ENCODE measurements at places on chromosomes 4 and X.

GRCh38 chrX:45063319-45064095 is 137.2 kb downstream of the DIPK2B start:
- DNase-seq, result no peak

DNA sequence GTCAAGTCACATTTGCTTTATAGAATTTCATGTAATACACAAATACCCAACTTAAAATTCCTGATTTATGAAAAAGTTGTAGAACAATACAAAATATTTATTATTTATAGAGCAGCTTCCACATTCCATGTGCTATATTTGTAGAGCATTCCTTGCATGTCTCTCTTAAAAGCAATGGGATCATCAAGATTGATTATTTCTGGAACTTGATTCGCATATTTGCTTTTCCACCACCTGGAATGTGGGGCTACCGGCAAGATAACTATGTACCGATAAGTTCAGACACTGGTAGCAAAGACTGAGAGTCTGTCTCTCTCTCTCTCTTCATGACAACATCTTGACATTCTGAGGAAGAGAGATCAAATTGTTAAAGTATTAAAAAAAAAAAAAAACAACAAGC is 59.3 kb downstream of the MAPK10 start:
- no peak for DNase-seq

- DNase-seq, result no peak
These were observed 6.5 kb downstream of the PLCXD1 start for GRCh38 chrX:287670-288069.

- DNase-seq, result no peak
These were observed 403.6 kb downstream of the PDGFC start for GRCh38 chr4:156568041-156568440.

DNA sequence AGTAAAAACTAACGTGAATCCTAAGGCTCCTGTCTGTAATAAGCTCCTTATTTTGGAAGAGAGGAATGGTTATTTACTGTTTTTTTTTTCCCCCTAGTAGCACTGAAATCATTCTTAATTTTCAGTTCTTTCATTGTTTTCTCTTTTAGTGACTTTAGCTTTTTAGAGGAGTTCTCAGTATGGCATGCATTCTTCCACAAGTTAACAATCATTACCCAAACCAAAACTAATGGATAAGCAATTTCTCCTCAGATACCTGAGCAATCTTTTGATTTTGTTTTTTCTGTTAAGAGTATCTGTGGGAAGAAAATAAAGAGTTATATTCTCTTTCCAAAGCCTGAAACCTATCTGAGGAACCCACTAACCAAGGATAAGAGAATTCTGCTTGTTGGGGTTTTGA is 16.7 kb upstream of the PPA2 start:
- DNase-seq, result no peak

- no peak for DNase-seq
These were observed 18.6 kb upstream of the UBA1 start for GRCh38 chrX:47174846-47175587.

DNA sequence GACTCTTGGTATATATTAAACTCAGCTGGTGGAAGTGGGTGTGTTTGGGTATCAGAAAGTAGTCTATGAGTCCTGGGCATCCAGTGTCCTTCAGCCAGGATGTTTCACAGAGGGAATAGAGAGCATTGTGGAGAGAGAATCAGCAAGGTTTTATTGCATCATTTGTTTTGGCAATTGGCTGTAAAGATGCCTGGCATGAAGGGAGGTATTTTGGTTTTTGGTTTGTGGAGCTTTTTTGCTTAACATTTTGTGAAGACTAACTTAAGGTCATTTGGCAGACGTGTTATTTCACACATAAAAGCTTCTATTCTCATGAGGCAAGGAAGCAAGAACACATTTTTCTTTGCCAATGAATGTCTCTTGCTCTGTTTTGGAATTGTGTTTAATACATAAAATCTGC is 71.1 kb downstream of the DCLK2 start:
- no peak for DNase-seq

DNA sequence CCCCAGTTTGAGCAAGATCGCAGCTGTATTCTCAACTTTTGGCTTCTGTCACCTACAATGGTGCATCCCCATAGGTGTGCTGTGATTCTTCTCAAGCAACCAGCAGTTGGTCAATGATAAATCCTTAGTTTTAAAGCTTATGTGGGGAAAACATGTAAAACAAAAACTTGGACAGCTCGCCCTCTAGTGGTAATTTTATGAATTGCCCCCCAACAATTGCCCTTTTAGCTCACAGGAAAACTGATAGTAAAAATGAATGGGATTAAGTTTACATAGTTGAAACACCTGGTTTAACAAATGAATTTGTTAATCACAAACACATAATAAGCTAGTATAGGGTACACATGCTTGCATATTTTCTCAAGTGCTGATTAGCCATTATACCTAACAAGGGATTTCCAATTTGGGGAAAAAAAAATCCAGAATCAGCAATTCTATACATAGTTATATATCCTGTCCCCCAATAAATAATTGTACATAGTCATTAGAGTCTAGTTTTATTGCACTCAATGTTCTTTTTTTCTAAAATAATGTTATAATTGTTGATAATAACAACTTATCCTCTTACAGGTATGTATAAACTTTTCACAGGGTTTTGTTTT is 30.1 kb downstream of the TEX13A start:
- DNase-seq, result no peak

DNA sequence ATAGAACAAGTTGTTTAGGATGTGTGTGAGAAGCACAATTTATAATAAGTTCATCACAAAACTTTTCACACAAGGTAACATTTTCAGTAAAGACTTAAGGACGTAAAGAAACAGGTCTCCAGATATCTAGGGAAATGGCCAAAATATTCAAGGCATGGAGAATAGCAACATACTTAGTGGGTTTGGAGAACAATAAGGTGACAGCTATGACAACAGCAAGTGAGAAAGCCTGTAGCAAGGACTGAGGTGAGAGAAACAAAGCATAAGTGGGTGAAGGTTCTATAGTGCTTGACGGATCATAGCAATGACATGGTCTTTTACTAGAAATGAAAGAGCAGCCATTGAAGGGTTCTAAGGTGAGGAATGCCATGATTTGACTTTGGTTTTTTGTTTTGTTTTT is 1337.3 kb downstream of the PCDH18 start:
- DNase-seq, result no peak

GRCh38 chr4:47839259-47839658 is 1.4 kb upstream of the CORIN start:
- DNase-seq, result no peak

GRCh38 chrX:155611302-155611701 is 1.4 kb downstream of the TMLHE start:
- DNase-seq, result no peak

DNA sequence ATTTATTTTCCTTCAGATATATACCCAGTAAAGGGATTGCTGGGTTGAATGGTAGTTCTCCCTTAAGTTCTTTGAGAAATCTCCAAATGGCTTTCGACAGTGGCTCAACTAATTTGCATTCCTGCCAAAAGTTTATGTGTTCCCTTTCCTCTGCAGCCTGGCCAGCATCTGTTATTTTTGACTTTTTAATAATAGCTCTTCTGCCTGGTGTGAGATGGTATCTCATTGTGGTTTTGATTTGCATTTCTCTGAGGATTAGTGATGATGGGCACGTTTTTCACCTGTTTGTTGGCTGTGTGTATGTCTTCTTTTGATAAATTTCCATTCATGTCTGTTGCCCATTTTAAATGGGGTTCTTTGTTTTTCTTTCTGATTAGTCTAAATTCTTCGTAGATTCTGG is 375.2 kb downstream of the UBE2NL start:
- DNase-seq, result no peak

- DNase-seq, result no peak
These were observed 195.6 kb upstream of the TACR3 start for GRCh38 chr4:103915224-103915869.

GRCh38 chr4:142579443-142579842 is 266.7 kb downstream of the INPP4B start:
- DNase-seq, result no peak

GRCh38 chrX:53918702-53919101 is 125.6 kb downstream of the PHF8 start:
- DNase-seq, result no peak

- DNase-seq, result no peak
These were observed 262.5 kb upstream of the TEX13A start for GRCh38 chrX:105483011-105483410.

GRCh38 chr4:10962246-10962645 is 277.7 kb upstream of the CLNK start:
- DNase-seq, result no peak

- DNase-seq, result no peak
These were observed 723.6 kb downstream of the TRAM1L1 start for GRCh38 chr4:116361790-116362189.

GRCh38 chrX:120402369-120402768 is 40.5 kb downstream of the ATP1B4 start:
- DNase-seq, result no peak

- DNase-seq, result peak; percentile 72
These were observed 134.5 kb downstream of the BTC start for GRCh38 chr4:74659576-74660411.

DNA sequence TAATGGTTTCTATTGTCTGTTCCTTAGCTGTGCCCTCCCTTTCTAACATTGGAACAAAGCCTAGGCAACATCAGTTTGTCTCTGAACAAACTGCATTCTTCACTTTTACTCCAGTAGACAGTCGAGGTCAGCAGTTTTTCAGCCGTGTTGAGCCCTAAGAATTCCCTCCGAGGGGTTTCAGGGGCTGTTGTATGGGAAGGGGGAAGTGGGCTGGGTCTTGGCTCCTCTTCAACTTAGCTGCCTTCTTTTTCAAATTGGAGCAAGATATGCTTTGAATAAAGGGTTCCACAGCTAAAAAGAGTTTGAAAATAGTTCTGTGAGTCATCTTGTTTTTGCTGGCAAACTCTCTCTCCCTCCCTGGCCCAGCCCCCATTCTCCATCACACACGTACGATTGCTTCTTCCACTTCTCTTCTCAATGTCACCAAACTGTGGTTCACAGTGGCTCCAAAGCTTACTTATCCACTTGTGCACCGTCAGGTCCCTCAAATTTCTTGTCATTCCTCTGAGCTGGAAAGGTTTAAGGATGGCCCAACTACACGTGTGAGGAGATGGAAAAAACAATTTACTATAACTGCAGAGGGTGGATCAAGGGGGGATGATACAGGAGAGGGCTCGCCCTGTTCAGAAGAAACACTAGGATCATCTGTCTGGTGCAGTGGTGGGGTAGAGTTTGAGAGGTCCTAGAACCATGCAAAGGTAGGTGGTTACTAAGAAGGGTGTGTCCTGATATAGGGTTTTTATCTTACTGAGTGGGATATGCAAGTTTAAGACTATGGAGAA is 9.2 kb upstream of the MAML3 start:
- DNase-seq, result peak; percentile 84

GRCh38 chrX:115324194-115324593 is 34.7 kb downstream of the LUZP4 start:
- no peak for DNase-seq

- no peak for DNase-seq
These were observed 66.0 kb downstream of the CBLL2 start for GRCh38 chrX:22338740-22339139.

DNA sequence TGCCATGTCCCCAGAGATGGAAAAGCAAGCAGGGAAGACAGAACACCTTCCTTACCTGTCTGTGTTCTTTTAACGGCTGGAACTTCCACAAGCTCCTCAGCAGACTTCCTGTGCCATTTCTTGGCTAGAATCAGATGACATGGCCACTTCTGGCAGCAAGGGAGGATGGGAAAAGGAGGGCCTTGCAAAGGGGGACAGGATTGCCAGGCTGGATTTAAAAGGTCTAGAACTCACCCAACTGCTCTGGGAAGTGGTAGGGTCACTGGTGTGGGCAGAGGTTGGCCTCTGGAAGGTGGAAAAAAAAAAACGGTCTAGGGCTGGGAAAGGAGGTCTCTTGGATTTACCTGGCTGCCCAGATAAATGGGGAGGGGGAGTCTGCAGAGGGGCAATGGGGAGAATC is 1.6 kb upstream of the USP11 start:
- DNase-seq, result no peak

DNA sequence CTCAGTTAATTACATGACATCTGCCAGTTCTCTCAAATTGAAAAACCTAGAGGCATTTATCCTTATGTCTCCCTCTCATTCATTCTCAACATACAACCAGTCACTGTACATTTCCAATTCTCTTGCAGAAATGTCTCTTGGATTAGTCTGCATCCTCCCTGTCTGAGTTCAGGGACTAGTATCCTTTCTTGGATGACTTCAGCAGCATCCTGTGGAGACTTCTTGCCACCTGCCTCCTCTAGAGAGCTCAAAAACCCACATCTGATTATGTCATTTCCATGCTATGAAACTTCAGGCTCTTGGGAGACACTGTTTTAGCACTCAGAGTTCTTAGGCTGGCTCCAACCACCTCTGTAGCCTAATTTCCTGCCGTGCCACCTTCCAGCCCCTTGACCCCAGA is 515.1 kb upstream of the DIPK2B start:
- no peak for DNase-seq

- DNase-seq, result no peak
These were observed 614.6 kb downstream of the PCDH19 start for GRCh38 chrX:99795495-99795894.

DNA sequence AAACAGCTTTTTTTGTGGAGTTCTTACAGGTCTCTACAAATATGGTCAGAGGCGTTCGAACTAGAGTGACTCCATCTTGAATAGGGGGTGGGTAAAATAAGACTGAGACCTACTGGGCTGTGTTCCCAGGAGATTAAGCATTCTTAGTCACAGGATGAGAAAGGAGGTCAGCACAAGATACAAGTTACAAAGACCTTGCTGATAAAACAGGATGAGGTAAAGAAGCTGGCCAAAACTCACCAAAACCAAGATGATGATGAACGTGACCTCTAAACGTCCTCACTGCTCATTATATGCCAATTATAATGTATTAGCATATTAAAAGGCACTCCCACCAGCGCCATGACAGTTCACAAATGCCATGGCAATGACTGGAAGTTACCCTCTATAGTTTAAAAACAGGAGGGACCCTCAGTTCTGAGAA is 42.8 kb upstream of the SPP1 start:
- DNase-seq, result no peak

DNA sequence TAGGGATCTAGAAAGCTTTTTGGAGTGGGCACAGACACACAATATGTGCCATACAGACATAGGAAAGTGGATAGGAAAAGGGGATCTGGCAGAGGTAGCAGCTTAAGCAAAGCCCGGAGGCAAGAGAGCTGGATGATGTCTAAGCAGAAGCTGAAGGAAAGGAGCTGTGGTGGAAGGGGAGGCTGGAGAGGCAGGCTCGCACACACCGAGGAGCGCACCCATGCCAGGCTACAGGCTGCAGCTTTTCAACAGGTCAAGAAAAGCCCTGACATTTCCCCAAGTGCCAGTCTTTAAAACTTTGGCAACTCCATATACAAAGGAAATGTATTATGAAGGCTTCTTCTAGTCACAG is 67.4 kb downstream of the SOWAHB start:
- DNase-seq, result no peak

DNA sequence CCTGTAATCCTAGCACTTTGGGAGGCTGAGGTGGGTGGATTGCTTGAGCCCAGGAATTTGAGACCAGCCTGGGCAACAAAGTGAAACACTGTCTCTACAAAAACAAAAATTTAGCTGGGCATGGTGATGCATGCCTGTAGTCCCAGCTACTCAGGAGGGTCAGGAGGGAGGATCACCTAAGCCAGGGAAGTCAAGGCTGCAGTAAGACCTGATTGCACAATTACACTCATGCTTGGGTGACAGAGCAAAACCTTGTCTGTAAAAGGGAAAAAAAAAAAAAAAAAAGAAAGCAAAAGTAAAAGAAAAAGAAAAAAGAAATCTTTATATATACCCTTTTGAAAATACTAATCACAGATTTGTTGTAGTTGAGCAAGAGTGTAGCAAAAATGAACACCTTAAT is 801.0 kb upstream of the IGFBP7 start:
- DNase-seq, result no peak
